ENCODE measurements at places on chromosomes 13 and 19.

- peak; percentile 64 for DNase-seq
Measured at GRCh38 chr19:49875857-49876421, 1.2 kb downstream of the AKT1S1 start.

- DNase-seq, result no peak
Measured at GRCh38 chr13:94968040-94968756, 255.9 kb upstream of the SOX21 start.

GRCh38 chr13:93098972-93099371 is 127.6 kb upstream of the GPC6 start:
- no peak for DNase-seq

DNA sequence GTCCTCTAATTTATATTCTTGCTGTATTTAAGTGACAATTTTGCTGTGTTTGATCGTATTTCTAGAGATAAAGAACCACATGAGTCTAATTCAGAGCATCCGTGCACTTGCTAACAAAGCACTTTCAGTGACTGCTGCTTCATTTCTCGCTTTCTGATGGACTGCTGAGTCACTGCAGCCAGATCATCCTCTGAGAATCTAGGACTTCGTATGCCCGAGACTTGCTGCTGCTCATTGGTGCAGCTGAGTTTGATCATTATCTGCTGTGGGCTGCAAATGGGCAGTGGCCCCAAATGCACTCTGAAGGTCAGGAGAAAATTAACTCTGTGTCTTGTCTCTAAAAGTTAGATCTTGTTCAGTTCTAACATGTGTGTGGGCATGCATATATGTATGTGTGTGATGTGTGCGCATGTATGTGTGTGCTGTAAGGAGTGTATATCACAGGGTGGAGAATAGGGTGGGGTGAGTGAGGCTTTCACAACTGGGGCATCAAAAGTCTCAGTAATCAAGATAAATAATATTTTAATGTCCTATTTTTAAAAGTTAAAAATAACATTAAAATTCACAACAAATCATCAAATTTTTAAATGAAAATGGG is 342.6 kb downstream of the MTUS2 start:
- DNase-seq, result no peak

GRCh38 chr13:99086267-99087097 is 108.6 kb upstream of the DOCK9 start:
- peak; percentile 80 for DNase-seq

DNA sequence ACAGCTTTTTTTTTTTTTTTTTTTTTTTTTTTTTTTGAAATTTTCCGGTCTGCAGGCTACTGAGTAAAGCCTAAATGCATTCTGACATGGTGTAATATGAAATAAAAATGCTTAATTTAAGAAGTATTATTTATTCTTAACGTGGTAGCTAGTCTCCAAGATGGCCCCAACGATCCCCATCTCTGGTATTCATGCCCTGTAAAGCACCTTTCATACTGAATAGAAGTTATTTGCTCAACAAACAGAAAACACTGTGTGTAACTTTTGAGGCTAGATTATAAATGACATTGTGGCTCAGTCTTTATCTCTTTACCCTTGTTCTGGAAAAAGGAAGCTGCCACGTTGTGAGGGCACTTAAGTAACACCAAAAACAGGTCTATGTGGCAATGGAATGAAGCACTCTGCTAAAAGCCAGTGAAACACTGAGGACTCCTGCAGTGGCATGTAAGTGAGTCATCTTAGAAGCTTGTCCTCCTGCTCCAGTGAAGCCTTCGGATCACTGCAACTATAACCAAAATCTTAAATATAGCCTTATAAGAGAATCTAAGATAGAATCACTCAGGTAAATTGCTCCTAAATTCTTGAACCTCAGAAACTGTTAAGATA is 128.7 kb downstream of the UGGT2 start:
- no peak for DNase-seq

DNA sequence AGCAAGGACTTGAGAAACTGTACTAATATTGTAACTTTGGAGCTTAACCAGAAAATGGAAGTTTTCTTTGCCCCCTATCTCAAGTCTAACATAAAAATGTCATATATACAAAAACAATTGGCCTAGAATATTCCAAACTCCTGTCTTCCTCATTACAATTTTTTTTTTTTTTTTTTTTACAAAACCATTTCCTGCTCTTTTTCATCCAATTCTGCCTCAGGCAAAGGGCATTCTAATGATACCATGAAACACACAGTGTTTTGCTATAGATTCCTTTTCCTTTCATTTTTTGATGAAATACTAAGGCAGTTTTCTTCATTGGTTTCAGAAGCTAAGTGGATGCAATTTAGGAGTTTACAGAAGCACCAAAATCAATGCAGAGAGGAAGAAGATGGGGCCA is 119.7 kb downstream of the LHFPL6 start:
- DNase-seq, result no peak

DNA sequence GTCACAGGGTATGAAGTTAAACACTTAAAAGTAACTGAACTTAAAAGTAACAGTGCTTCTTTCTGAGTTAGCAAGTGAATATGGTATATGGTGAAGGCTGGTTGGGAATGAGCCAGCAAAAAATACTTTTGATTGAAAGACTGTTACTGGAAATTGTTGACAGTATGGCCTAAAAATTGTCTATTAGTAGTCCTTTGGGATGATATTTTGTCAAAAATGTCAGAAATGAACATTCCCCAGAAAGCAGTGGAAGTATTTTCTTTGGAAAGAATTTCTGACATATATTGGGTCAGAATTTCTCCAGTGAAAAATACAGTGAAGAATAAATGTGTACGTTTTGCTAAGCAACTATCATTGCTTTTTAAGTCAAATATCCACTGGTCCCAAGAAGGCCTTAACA is 860.5 kb downstream of the PCDH9 start:
- no peak for DNase-seq

GRCh38 chr13:76164290-76164689 is 528.2 kb downstream of the LMO7 start:
- no peak for DNase-seq

DNA sequence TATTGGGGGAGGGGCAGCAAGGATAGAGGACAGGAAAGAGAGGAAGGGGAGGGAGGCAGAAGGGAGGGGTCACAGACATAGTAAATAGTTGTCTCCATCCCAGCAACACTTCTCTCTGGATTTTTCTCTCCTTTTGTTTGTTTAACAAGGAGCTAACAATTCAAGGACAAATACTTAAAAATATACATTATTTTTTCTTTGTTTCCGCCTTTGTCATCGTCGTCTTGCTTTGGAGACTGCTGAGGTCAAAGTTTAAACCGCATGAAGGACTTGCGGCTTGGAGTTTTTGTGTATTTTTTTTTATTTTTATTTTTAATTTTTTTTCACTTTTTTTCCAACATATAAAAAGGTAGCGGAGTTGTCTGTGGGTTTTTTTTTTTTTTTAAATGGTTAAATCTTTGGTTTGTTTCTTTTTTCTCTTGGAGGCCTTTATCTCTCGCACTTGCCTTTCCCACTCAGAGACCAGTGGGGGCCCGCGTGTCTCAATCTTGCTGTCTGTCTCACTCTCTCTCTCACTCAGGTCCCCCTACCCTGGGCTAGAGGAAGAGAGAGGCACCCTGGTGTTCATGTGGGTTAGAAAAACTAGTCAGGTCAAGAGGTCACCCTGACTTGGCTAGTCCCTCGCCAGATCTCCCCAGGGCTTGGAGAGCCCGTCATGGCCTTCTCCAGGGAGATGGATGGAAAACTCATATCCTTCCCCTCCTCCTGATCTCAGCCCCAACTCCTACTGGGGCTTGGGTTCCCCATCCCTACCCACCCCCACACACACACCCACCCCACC is 11.0 kb downstream of the ZNF574 start:
- DNase-seq, result no peak

DNA sequence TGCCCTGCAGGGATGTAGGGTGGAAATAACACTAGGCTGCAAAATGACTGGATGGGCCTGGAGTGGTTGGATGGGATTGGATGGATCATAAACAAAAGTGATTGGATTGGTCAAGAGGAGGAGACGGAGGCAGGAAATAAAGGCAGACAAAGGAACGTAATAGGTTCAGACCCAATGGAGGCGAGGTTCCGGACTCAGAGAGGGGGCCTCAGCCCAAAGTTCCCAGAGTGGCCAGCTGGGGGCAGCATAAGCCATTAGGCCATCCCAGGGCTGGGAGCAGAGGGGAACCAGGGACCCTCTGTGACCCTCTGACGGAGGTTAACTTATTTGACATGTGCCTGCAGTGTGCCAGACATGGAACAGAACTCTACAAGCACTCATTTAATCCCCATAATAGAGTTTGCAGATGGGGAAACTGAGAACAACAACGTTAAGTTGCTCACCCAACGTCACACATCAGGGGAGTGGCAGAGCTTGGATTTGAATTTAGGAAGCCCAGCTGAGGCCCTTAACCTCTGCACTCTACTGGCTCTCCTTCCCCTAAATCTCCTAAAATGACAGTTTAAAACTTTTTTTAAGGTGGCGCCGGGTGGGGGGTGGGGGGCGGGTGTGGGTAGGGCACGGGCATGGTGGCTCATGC is 15.3 kb upstream of the MAP1S start:
- peak; percentile 76 for DNase-seq

DNA sequence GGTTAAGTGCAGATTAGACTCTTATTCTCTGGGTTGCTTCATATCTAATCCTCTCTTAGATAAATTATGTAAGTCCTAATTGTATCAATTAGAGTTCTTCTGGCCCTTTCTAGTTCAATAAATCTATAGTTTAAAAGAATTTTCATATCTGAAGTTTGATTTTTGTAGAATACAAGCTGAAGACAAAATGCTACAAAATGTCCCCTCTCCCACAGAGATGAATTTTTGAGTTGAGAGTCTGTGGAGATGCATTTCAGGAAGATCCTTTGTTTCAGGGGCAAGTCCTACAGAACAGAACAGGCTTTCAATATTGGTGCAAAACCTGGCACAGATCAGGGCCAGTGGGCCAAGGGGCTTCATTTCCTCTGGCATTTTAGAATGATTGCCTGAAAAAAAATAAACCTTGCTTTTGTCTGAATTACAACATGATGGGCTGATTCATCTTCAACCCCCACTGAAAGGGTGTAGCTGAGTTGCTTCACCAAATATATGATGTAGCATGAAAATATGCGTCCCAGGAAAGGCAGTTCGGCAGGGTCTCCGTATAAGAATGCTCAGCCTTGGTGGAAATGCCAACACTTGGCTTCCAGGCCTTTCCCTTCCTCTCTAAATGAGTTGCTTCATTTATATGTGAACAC is 6.4 kb upstream of the IPO5 start:
- DNase-seq, result no peak

DNA sequence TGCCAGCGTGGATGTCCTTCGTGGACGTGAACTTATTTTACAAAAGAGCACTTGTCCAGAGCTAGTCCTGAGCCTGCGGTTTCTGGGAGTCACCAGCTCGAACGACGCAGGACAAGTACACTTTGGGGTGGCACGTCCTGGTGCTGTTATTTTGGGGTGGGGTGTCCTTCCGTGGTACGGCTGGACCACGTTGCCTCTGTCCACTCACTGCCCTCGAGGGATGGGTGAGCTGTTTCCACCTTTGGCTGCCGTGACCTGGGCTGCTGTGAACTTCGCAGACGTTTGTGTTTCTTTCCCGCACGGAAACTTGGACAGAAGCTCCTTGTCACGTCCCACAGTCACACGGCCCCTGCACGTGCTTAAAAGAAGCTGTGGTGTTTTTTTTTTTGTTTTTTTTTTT is 11.0 kb downstream of the GZMM start:
- no peak for DNase-seq

- DNase-seq, result no peak
Measured at GRCh38 chr19:31096062-31096830, 253.0 kb downstream of the TSHZ3 start.

DNA sequence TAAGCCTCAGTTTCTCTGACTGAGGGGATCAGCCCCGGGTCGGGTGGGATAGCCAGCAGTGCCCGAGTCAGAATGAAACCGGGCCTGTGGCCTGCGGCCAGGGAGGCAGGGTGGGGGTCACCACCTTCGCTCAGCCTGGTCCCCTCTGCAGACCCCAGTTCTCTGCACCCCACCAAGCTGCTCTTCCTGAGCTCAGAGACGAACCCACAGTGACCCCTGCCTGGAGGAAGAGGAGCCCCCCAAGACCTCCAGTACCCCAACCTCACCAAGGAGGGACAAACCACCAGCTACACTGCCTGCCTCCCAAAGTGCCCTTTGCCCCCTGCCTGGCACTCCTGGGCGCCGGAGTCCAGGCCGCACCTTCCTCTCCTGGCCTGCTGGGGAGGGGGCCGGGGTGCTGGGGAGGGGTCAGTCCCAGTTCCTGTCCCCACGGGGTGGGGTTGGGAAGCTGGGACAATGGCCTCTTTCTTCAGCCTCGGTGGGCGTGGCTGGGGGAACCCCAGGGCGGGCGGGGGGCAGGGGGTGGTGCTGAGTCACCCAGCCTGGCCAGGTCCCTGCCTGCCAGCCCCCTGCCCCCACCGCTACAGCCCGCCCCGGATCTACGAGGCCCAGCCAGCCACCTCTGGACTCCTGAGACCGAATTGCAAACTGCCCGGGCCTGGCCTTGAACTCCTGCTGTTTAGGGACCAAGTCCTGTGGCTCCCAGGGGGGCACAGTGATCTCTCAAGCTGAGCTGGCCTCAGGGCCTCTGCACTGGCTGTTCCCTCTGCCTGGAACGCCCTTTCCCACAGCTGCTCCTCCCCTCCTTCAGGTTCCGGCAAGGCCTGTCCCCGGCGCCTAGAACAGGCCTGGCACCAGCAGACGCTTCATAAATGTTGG is 14.3 kb downstream of the ZBTB7A start:
- DNase-seq, result no peak

DNA sequence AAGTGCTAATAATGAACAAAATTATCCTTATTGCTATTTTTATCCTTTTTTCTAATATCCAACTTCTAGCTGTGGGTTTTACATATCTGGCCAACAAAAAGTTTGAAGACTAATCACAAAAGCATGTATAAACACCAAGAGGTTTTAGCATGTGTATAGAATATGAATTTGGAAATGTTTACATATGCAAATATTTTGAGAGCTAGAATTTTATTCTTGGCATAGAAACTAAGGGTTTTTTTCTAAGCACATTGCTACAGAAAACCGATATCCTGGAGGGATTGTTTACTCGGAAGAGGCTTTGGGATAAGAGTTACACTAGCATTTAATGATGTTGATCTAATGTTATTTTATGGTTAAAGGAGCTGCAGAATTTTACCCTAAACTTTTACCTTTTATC is 392.1 kb downstream of the EFNB2 start:
- DNase-seq, result no peak

DNA sequence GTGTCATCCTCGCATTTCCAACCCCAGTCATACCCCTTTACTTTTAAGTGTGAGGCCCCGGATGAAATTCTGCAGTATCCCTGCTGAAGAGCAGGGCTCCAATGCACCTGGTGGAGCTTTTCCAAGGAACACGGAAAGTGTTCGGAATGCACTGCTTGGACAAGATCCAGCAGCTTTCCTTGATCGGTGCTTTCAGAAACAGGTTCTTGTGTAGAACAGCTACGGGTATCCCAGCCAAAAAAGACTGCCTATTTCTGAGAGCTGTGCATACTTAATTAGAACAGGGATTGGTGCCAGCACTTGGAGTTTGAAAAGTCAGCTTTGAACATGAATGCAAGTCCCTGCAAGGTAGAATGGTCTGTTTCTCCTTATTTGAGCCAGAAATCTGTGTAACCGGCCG is 87.2 kb upstream of the C1QTNF9B start:
- no peak for DNase-seq

- DNase-seq, result no peak
Measured at GRCh38 chr13:95113601-95114000, 187.7 kb downstream of the ABCC4 start.
